NCI-H2107 (cell line): ENCODE measurements at places on chromosomes 12 and 14.

DNA sequence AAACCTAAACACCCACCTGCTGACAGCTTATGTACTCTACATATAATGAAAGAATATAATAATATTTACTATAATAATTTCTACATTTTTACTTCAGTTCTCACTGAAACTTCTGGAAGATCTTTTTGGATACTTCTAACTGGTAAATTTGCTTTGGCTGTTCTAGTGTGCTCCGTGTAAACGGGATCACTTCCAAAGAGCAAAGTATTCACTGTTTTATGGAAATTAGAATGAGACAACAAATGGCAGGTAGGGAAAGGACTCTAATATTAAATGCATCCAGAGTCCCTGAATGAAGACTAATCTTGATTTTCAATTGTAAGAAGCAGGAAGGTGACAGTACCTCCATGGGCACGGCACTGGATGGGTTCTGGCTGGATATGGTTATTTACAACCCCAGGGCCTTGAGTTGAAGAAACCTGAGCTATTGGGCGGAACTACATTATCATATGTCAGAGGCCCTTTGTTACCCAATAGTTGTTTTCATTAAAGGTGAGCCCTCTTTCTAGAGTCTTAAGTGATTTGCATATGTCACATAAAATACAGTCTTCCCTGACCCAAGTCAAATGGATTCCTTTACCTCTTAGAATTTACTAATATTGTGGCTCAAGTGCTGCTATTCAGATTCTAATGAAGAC is 10.7 kb downstream of the ERP29 start:
- no peak for DNase-seq

DNA sequence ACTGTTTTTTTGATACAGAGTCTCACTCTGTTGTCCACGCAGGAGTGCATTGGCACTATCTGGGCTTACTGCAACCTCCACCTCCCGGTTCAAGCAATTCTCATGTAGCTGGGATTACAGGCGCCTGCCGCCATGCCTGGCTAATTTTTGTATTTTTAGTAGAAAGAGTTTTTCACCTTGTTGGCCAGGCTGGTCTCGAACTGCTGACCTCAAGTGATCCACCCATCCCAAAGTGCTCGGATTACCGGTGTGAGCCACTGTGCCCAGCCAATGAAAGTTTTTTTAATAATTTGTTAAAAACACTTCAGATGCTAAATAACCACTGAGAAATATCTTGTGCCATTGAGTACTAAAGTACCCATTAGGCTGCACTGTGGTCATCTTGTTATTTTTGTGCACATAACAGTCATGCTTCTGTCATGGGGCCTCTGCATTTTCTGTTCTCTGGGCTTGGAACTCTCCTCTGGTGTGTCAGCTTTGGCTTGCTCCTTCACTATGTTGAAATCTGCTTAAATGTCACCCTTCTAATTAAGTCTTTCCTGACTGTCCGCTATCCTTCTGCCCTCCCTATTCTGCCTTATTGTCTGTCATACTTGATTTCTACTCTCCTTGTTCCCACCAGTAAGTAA is 105.1 kb downstream of the KTN1 start:
- DNase-seq, result no peak

DNA sequence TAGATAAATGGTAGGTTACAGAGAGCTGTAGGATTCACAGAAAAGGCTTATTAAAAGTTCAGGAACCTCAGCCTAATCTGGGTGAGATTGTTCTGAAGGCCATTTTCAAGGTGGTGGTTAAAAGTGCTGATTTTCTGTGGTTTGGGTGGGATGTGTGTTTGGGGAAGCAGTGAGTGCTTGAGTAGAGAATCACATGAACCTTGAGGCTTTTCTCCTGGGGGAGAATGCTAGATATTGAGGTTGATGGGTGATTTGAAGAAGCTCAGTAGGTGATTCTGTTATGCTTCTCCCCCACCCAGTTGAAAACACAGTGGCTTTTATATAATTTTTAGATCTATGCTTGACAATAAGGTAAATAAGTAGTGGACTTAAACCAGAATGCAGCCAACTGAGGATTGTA is 420.9 kb downstream of the PCNX1 start:
- DNase-seq, result no peak

DNA sequence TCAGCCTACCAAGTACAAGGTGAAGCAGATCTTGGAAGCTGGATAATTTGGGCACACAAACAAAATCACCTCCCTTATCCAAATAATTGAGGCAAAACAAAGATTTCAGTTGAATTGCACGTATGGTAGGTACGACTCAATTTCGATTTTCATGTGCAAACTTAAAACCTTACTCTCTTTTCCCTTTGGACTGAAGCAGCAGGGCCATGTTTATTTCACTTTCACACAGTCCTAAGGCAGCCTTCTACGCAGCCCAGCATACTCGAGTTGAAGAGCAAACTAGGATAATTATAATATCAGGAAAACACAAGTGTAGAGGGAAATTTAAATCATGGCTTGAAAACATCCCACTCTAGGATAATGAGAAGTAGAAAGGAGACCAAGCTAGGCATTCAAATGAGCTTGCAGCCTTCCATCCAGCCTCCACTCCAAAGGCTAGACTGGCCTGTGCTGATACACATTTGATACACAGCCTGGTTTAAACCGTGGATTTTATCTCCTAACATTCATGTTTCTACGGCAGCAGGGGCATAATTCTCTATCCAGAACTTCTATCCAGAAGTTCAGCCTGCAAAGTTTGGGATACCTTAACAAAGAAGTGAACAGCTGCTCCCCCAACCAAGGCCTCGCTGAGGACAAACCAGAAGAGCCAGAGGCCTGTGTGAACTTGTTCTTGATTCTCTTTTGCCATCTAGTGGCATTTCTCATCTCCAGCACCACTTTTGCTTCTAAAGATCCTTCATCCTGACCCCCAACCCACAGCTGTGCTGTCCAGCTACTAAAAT is 2.4 kb upstream of the RNASE7 start:
- DNase-seq, result peak; percentile 44

GRCh38 chr14:99791476-99792209 is 1.6 kb upstream of the EML1 start:
- no peak for DNase-seq

GRCh38 chr14:92175811-92176210 is 54.0 kb downstream of the CPSF2 start:
- no peak for DNase-seq

DNA sequence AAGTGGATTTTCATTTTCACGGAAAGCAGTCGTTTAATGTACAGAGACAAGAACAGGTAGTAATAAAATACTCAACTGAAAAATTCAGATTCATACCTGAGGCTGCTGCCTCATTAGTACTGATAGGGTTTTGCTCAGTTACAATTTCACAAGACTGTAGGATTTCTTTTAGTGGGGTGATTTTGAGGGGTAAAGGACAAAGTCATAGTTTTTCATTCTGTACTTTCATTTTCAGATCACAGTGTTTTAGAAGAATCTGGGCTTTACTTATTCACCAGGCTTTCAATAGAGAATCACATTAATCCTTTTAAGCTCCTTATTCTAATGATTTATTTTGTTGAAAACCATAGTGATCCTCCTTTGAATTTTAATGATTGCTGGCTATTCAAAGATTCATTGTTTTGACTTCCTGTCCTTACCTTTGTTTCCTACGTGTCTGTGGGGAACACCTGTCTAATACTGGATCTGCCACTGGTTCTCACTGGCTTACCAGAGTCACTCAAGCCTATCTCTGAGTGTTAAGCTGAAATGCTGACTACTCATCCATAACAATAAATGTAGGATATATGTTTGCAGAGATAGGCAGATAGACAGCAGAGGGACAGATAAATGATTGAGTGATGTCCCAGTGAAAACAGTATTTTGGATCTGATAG is 243.8 kb upstream of the NPAS3 start:
- no peak for DNase-seq

GRCh38 chr14:63624701-63625100 is 17.0 kb downstream of the WDR89 start:
- DNase-seq, result no peak

DNA sequence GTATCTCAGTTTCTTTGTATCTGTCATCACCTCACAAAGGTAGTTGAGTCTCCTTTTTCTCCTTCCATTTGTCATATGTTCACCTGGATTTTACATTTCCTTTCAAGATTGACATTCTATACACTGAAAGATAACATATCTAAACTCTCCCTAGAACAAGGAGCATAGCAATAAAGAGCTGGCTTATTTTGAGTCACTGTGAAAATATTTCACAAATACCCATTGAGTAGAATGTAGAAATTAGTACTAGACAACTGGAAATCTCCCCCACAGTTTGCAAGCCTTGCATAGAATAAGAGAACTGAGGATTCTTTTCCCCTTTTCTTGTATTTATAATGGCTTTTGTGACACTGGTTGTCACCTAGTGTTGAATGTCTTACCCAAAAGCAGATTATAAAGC is 111.2 kb downstream of the KICS2 start:
- no peak for DNase-seq

- DNase-seq, result no peak
These were observed 19.1 kb downstream of the PCNX1 start for GRCh38 chr14:70926235-70926830.

GRCh38 chr12:74602881-74603672 is 65.4 kb downstream of the ATXN7L3B start:
- DNase-seq, result no peak

GRCh38 chr12:116002890-116003536 is 274.5 kb downstream of the MED13L start:
- DNase-seq, result no peak

DNA sequence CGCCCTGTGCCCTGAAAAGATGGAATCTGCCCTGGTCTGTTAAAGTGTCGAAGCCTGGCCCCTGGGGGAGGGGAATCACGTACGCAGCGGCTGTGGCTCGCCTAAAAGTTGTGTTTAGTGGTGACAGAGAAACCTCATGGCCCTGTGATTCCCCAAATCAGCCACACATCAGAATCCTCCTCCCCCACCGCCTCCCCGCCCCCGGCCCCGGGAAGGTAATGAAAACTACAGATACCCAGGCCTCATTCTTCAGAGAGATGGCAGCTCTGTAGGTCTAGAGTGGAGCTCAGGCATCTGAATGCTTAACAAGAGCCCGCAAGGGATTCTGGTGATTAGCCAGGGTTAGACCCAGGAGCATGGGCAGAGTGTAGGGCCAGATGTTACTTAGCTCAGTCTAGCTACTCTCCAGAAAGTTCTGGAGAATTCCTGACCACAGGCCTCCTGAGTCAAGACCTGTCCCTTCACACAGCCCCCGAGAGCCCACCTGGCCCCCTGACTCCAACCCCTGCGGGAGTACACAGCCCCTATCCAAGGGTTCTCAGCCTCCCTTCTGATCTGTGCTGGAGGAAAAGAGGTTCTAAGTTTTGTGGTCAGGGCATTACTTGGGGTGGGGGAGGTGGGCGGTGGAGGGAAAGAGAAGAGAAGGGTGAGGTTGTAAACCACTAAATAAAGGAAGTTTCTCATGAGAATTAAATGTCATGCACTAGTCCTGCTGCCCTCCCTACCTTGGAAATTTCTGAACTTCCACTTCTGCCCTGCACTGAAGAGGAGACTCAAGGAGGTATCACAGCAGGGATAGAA is 114.8 kb downstream of the PLXNC1 start:
- DNase-seq, result no peak
